ENCODE measurements at places on chromosomes 1 and 21.
A peak's percentile ranks its signal among the peaks of the same experiment; 100 is the strongest.

DNA sequence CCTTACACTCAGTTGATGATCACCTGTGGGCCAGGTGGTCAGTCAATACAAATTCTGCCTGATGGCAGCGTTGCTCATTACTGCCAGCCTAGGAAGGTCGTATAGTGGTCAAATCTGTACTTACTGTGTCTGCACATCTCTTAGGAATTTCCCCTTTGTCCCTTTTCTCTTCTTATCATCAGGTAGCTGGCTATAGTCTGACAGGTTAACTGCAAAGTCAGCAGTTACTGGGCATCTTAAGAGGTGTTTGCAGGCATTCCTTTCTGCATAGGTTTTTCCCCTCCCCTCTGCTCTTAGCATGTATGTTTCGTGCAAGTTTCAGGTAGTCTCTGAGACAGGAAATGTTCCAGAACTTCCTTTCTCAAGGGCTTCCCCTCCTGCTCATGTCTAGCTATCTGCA, 298.7 kb downstream of the LRRIQ3 start:
- no peak for DNase-seq

- DNase-seq, result peak; percentile 49
Measured at GRCh38 chr1:221740993-221741702, 741 bp downstream of the DUSP10 start.

DNA sequence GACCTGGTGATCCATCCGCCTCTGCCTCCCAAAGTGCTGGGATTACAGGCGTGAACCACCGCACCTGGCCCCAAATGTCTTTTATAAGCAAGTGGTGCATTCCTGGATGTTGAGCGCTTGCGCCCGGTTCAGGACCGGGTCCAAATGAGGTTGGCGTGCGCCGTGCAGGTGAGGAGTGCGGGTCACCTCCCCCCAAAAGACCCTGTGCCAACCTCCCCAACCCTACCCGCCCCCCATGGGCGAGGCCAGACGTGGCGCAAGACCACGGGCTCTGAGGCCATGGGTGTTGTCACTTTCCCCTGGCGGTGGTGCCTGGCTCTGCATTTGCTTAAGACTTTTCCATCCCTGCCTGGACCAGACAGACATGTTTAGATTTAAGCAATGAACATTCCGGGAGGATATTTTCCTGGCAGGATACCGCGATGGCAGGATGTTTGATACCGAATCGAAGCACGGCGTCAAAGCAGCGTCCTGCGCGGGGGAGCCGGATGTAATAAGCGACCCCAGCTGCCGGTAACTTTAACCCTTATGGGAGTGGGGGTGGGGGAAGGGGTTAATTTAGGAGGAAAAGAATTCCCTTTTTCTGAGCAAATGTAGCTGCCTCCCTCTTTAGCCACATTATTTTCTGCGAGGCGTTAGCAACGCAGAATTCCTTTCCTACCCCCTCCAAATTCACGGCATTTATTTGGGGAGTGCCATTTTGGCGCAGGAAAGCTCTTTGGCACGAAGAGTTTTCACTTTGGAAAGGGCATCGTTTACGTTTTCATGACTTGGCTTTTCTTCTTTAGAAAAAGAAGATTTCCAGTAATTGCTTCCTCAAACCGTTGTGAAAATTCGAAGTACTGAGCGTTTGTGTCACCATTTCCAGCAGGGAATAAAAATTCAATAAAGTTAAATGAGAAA, 27.8 kb upstream of the RNF187 start:
- peak; percentile 57 for DNase-seq

DNA sequence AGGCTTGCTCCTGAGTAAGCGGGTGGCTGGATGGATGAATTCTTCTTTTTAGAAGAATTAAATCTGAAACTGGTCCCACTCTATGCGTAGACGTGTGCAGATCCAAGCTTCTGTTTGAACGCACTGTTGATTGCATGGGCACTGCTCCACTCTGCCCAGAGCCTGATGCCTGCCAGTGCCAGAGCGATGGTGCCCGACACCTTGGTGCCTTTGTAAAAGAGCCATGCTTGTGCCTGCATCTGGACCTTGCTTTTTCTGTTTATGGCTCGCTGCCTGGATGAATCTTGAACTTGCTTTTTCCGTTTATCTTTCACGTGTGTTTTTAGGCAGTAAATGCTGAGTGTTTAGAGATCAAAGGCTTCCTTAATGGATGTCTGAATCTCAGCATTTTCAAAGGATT, 15.0 kb upstream of the PWP2 start:
- DNase-seq, result no peak

DNA sequence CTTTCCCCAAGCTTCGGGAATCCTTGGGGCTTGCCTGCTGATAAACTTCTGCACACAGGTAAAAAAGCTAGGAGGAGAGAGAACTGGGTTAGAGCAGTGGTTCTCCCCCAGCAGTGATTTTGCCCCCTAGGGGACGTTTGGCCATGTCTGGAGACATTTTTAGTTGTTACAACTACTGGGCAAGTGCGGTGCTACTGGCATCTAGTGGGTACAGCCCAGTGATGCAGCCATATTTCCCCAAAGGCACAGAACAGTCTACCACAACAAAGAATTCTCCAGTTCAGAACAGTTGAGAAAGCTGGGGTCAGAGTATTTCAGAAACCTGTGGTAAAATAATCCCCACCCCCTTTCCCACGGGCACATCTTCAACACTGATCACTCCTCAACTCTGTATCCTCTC, 41.3 kb downstream of the LRRC71 start:
- DNase-seq, result peak; percentile 44

DNA sequence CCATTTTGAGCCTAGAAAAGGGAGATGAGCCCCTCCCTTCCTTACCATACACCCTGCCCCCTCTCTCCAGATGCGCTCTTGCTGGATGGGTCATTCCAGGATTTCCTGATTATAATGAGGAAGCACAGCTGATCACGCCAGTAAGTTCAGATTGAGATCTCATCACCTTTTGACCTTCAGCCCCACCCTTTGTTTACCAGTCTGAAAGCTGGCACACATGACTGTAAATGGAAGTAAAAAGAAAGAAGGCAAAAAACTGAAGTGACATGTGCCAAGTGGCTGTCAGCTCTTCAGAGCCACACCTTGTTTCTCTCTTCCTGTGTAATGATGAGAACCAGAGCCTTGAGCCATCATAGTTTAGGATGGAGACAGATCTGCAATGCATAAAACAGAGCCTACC, 27.9 kb downstream of the S1PR1 start:
- DNase-seq, result no peak

DNA sequence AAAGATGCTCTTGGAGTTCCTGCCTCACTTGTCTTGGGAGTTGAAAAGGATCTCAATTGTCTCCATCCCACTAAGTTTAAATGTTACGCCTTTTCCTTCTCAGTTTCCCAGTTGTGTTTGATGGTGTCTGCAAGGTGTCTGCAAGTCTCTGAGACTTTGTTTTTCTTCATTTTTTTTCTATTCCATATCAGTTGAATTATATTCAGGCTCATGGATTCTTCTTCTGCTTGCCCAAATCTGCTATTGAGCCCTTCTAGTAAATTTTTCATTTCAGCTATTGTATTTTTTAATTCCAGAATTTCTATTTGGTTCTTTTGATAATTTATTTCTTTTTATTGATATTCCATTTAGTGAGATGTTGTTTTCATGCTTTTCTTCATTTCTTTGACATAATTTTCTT, 47.4 kb upstream of the TSHB start:
- DNase-seq, result no peak

DNA sequence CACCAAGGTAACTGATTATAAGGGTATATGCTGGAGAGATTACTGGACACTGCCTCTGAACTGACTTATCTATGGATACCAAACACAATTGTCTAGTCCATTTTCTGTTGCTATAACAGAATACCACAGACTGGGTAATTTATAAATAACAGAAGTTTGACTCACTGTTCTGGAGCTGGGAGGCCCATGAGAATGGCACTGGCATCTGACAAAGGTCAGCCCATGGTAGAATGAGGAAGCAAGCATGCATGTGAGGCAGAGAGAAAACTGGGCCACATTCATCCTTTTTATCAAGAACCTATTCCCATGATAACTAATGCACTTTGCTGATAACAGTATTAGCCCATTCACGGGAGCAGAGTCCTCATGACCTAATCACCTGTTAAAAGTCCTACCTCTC, 37.4 kb downstream of the FCER1A start:
- DNase-seq, result peak; percentile 77

All from MV-4-11 (cell line).